ENCODE measurements at places on chromosomes 7 and 10.

GRCh38 chr10:112969131-112969530 lies 19.1 kb downstream of the TCF7L2 start:
- no peak for DNase-seq

GRCh38 chr10:53534428-53534827 lies 761.8 kb upstream of the MBL2 start:
- DNase-seq, result no peak

GRCh38 chr7:75868153-75868552 lies 10.7 kb upstream of the RHBDD2 start:
- no peak for DNase-seq

- no peak for DNase-seq
Measured at GRCh38 chr10:100043796-100044195, 34.0 kb upstream of the DNMBP start.

GRCh38 chr7:101767544-101767943 lies 49.9 kb upstream of the CUX1 start:
- no peak for DNase-seq

- DNase-seq, result peak; percentile 15
Measured at GRCh38 chr10:114239117-114239993, at the start of gene VWA2. VWA2 (plus strand) TSS chr10:114239254; CDS start chr10:114248714, 9,460 bp downstream.

- no peak for DNase-seq
Measured at GRCh38 chr10:113648478-113648877, 15.4 kb downstream of the NRAP start.

- DNase-seq, result no peak
Measured at GRCh38 chr10:5105626-5106025, 11.4 kb downstream of the AKR1C3 start.

- no peak for DNase-seq
Measured at GRCh38 chr7:150379441-150380379, 580 bp downstream of the ZNF775 start.

DNA sequence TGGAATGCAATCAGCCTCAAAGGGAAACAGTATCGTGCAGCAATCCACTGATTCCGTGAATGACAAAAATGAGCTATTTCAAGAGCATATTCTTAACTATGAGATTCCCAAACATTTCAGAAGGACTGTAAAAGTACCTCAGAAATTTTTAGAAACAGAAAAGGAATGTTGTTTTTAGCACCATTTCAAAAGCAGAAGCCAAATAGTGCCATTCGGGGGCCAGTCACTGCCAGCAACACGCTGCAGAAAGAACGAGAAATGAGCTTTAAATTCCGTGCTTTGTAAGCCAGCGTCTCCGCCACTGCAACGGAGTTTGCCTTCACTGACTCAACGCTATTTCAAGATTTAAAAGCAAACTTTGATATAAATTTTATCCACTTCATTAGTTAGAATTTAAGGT lies 6.3 kb downstream of the NUDT5 start:
- no peak for DNase-seq
